ENCODE measurements at places on chromosomes 3 and 15.

DNA sequence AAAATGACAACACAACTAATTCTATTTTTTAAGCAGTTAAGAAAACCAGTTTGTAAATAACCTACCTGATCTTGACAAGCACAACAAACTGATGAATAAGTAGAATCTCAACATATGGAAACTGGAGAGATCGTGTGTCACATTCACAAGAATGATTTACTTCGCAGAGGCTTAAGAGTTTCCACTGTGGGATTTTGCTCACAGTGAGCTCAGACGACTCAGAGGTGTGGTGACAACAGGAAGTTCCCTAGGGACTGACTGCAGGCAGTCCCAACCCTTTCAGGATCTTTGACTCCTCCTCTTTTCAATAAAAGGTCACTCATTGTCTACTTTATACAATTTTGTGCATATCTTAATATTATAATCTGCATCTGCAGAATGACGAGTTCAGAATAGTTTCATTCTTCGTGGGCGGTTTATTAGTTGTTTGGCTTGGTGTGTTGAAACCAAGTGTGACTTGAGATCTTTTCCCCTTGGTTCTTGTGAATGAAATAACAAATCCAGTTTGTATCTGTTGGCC, at the start of gene LIPH:
LIPH (minus strand) TSS at position 231 of the 520 bp plus-strand sequence; CDS start at position 114, 117 bp downstream.
- DNase-seq: no peak

DNA sequence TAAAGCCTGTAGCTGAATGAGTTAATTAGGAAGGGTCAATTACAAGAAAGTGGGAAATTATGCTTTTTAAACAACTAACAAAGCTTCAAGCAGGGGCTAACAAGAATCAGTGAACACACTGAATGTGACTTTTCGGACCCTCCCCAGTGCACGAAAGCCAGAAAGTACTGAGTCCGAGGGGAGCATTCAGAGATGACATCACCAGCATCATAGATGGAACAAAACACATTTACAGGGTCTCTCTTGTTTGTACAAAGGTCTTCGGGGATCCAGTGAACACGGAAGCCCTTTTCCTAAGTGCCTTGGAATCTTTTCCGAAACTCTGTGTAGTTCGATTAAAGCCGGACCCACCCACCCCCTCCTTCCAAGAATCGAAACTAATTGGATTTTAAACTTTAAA, 829 bp downstream of the DCP1A start:
- no peak for DNase-seq

DNA sequence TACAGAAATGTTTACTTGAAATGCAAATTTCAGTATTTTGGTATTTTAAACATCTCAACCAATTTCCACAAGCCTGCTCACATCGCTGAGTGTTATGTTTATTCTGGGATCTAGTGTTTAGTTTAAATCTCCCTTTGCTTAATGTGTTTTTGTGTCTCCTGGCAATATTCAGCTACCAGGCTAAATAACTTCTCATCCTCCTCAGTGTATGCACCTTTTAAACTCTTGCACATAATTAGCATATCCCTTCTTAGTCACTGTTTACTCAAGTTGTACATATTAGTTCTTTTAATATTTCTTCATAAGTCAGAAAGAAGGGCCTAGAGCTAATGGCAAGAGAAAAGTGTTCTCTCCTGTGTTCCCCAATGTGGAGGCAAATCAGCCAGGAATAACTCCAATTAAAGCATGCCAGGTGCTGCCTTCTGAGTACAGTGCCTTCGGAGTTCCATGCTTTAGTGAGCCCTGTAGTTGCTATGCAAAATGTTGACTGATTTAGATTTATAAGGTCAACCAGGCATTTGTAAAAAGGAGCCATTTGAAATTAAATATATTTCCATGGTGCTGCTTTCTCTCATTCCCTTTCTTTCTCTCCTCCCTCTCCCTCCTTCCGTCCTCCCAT, 234.3 kb downstream of the GAP43 start:
- no peak for DNase-seq

DNA sequence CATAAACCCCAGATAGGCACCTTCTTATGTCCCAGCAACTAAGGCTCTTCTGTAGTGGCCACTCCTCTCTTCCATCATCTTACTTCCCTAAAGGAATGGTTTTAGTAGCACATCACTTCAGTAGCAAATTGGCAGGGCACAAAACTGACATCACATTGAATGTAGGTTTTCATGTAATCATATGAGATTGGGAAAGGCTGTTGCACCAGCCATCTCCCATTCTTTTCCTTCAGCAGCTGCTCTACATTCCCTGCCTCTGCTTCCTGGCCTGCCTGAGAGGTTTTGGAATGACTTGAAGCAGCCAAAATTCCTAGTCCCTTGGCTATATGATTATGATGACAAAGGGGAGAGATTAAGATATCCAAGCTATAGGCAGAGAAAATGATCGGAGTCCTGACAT, 36.5 kb downstream of the NSUN3 start:
- DNase-seq: no peak

GRCh38 chr3:21665444-21666100, 85.4 kb downstream of the ZNF385D start:
- no peak for DNase-seq

DNA sequence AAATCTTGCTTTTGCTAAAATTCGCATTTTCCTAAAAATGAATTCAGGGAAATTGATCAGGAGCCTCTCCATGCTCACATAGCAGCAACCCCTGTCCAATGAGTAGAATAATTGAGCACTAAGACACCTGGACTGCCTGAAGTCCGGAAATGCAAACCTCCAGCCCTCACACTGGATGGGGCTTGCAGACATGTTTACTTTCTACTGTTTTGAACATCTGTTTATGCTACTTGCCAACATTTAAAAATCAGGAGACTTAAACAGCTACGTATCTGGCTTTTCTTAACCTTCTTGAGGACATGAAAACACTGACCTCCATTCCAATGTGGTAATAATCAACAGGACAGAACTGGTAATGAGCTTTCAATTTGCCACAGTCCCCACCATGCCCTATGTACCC, 184.4 kb downstream of the SHOX2 start:
- DNase-seq: no peak

- no peak for DNase-seq
Observed at GRCh38 chr3:134793562-134793961, 1.5 kb upstream of the EPHB1 start.

- DNase-seq: no peak
Observed at GRCh38 chr3:166714206-166714605, 665.9 kb downstream of the ZBBX start.

- DNase-seq: no peak
Observed at GRCh38 chr15:33785366-33785765, 182.9 kb upstream of the CHRM5 start.

DNA sequence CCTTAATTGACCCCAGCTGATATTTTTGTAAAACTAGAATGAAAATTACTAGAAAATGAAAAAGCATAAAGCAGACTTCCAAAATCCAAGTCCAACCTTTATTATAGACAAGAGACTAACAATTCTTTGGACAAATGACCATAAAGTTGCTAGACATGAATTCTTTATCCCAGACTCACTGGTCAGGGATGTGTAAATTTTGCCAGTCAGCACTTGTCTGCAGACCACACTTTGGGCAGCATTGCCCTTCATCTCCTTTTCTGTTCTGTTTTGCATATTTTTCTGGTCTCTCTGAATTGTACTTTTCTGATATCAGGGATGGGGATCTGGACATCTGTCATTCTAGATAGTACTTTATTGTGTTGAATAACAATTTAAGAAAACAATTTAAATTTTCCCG, 10.1 kb upstream of the RBMS3 start:
- no peak for DNase-seq

GRCh38 chr15:68272721-68273271, 4.7 kb upstream of the FEM1B start:
- no peak for DNase-seq

GRCh38 chr3:131033480-131034080, 6.9 kb downstream of the NEK11 start:
- no peak for DNase-seq

- DNase-seq: no peak
Observed at GRCh38 chr3:112472691-112473090, 26.6 kb downstream of the BTLA start.

DNA sequence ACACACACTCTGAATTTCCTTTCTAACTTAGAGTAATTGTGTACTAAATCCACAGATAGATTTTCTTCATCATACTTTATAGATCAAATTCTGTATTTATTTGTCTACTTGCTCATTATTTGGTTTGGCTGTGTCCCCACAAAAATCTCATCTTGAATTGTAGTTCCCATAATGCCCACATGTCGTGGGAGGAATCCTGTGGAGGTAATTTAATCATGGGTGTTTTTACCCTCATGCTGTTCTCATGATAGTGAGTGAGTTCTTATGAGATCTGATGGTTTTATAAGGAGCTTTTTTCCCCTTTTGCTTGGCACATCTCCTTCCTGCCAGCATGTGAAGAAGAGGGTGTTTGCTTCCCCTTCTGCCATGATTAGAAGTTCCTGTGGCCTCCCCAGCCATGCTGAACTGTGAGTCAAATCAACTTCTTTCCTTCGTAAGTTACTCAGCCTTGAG, 198.3 kb upstream of the TGFBR2 start:
- no peak for DNase-seq

DNA sequence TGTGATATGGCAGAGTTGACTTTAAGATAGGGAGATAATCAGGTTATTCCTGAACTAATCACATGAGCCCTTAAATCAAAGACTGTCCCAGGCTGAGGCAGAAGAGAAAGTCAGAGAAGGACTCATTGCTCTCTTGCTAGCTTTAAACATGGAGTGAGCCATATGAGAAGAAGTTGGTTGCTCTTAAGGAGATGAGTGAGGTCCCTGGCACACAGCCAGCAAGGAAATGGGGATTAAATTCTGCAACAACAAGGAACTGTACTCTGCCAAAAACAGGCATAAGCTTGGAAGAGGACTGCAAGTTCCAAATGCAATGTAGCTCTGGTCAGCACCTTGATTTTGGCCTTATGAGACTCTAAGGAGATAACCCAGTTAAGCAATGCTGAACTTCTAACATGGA, 457.0 kb downstream of the PLOD2 start:
- no peak for DNase-seq

GRCh38 chr3:133833880-133834620, 28.4 kb downstream of the SRPRB start:
- no peak for DNase-seq

- no peak for DNase-seq
Observed at GRCh38 chr15:42723068-42723467, 13.9 kb downstream of the CDAN1 start.

DNA sequence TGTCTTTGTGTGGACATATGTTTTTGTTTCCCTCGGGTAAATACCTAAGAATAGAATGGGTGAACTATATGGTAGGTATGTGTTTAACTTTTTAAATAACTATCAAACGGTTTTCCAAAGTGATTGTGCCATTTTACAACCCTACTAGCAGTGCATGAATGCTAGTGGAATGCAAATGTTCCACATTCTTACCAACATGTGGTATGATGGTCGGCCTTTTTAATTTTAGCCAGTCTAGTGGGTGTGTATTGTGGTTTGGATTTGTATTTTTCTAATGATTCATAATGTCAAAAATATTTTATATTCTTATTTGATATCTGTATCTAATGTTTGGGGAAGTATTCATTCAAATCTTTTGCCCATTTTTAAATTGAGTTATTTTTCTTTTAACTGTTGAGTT, 68.2 kb upstream of the SMAD3 start:
- no peak for DNase-seq

- DNase-seq: no peak
Observed at GRCh38 chr3:53795176-53795575, 51.0 kb downstream of the CHDH start.

DNA sequence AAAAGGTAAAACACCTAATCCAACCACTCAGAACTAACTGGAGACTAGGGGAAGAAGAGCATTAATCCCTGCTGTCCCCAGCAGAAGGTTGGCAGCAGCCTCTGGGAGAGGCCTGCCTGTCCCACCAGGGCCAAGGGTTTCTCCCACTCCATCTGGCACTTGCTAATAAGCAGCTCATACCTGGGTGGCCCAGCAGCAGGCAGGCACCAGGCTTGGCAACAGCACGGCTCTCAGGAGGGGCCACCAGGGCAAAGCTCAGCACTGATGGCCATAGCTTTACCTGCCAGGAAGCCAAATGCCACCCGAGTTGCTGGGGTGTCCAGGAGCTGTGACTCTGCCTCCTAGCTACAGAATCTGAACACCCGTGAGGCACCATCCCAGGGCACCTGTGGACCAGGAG, 58.3 kb downstream of the BOC start:
- DNase-seq: no peak

DNA sequence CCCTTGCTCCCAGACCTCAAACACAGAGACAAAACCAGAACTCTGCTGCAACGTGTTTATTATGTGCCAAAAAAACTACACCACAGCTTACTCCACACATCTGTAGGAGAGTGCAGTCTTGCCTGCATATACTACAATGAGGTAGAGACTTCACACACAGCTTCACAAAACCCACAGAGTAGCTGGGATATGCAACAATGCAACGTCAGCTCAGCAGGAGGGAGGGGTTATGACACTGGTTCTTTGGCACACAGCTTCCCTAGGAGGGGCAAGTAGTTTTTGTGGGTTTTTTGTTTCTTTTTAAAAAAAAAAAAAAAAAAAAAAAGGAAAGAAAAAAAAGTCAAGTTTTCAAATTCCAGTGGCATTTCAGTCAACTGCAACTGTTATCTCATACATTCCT, 2.9 kb upstream of the RPS17 start:
- no peak for DNase-seq

DNA sequence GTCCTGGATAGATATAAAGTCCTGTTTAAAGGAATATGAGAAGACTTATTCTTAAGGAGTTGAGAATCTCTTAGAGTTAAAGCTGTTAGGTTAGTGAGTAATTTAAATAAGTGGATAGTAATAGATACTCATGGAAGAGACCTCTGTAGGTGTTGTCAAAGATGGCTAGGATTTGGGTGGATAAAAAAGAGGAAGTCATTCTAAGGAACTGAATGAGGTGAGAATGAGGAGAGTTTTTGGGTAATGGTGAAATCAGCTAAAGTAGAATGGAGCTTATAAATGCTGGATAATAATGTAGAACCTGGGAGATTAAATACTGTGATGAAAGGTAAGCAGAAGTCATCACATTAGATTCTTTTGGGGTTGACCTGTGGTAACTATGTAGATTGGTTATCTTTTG, 8.1 kb downstream of the ARIH1 start:
- DNase-seq: no peak

DNA sequence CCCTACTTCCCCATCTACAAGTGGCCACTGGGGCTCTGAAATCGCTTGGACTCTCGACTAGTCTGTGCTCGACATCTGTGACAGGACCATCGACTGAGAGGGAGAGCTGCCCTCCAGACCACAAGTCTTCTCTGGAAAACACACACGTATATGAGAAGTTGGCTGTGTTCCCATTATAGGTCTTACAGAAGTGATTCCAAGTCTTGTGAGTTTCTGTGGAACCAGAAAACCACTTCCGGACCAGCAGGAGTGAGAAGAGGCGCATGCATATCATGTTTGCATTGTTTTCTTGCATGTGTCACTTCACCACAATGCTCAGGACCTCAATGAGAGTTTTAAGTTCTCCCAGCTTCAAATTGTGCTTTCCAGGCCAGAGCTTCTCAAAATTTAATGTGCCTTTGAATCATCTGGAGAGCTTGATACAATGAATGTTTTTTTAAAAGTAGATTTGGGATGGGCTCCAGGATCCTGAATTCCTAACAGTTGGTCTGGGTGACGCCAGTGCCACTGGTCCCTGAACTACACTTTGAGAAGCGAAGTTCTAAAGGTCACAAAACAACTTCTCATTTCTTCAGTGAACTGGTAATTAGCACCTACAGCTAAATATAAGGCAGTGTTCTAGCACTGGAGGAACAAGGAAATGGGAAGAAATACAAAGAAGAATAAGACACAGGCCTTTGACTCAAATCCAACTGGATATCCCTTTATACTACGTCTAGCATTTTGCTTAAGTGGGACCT, 15.7 kb downstream of the LIPC start:
- no peak for DNase-seq

- no peak for DNase-seq
Observed at GRCh38 chr3:107921038-107921437, 169.8 kb downstream of the CD47 start.

- no peak for DNase-seq
Observed at GRCh38 chr15:84079885-84080777, 155.4 kb upstream of the GOLGA6L4 start.
